ENCODE measurements at places on chromosomes 5 and 9.

- no peak for DNase-seq
Measured at GRCh38 chr5:125227333-125228095, 481.1 kb upstream of the ZNF608 start.

- DNase-seq, result no peak
Measured at GRCh38 chr5:88490874-88491273, 222.2 kb upstream of the TMEM161B start.

DNA sequence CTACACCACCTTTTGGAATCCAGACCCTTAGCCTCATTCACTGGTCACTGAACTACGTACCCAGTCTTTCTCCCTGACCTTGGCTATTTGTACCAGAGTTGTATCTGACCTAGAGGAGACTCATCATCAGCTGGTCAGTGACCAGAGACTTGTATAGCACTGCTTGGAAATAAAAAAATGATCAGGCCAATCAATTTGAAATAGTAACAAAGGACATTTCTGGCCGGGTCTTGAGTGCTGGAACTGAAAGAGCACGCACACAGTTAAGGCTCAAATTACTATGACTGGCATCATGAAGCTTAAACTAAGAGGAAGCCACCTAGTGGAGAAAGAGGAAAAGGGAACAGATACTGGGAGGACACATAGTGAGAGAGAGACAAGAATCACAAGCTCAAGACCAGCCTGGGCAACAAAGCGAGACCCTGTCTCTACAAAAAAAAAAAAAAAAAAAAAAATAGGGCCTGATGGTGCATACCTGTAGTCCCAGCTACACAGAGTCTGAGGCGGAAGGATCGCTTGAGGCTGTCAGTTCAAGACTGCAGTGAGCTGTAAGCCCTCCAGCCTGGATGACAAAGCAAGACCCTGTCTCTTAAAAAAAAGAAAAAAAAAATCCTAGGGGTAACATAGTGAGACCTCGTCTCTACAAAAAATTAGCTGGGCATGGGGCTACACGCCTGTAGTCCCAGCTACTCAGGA, 12.8 kb upstream of the SRP19 start:
- peak; percentile 75 for DNase-seq

GRCh38 chr9:8140557-8140956, 341.0 kb upstream of the DMAC1 start:
- peak; percentile 23 for DNase-seq

DNA sequence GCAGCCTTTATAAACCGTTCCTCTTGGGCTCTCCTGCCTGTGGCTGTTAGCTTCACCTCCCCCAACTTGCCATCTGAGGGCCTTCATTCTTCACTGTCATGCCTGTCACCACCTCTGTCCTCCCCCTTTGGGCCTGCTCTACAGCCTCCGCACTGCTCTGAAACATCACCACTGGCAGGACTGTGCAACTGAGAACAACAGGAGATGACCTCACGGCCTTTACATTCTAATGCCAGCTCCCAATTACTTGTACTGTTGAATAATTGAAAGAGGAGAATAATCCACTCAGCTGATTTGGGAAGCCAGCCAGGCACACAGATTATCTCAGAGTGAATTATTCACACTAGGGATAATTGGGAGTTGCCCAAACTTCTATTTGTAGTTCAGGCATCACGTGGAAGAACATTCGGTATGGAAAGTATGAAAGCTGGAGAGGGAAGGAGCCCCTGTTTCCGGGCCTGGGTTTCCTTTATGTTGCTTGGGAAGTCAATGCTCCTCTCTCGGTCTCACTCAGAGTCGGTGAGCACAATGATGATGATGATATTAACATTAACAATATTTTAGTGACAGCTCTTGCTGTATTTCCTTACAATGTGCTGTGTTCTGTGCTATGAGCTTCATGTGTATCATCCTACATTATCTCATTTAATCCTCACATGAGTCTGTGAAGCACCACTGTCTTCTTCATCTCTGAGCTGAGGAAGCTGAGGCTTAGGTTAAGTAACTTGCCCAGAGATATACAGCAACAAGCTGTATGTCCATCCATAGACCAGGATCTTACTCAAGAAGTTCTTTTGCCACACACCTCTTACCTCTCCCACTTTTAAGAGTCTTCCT, 99.3 kb upstream of the LRRTM2 start:
- no peak for DNase-seq

DNA sequence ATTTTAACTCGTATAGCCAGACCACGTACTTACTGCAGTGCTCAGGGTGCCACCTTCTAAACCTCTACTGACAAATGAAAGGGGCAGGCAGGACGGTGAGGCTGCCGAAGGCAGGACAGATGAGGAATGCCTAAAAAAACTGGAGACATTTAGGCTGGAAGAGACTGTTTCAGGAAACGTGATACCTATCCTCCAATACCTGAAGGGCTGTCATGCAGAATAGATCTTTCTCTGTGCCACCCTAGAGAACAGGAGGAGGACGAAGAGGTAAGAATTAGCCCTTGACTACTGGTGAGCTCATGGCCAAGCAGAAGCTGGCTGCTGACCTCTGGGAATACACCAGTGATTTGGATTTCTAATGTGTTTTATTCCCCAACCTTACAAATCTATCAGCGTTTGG, 139.4 kb downstream of the EFNA5 start:
- no peak for DNase-seq

DNA sequence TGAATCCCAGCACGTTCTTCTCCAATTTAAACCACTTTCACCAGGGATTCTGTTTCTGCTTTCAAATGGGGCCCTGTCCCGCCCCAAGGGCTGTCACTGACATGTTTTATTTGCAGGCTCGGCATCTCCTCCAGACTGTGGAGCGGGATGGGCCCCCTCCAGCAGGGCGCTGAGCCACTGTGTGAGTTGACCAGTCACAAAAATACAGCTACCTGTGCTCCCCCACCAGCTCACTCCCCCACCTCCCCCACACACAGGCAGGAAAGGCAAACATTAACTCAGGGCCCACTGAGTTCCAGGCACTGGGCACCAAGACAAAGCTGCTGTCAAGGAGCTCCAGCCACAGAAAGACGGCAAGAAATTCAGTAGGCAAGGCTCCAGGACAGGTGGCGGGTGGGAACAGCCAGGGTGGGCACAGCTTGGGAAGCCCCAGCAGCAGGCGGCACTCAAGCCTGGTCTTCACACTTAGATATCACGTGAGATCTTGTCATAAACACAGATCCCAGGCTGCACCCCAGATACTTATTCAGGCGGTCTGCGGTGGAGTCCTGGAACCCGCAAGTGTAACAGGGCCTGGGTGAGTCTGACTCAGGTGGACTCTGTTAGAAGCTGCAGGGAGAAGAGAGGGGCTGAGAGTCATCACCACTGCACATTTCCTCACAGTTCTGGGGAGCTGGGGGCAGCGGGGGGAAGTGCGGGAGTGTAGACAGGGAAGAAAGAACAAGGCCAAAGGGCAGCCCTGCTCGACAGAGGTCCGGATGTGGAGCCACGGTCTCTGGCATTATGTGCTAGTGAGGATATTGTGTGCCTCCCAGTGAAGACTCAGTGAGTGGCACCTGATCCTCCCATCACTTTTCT, 44.7 kb downstream of the OR2V1 start:
- no peak for DNase-seq

GRCh38 chr5:39461007-39461682, 36.4 kb upstream of the DAB2 start:
- no peak for DNase-seq

DNA sequence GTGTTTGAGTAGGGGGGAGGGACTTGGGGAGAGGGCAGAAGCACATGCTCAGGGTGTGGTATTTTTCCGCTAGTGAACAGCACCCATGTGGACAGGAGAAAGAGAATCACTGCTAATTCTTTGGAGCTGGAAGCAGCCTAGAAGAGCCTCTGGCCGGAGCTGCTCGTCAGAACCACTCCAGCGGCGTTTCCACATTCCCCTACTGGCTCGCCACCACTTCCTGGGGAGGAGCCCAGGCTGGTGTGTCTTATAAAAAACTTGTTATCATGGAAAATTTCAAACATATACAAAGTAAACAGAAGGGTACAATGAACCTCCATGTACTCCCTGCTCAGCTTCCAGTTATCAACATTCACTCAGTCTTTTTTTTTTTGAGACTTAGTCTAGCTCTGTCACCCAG, 26.7 kb downstream of the LHX2 start:
- no peak for DNase-seq

DNA sequence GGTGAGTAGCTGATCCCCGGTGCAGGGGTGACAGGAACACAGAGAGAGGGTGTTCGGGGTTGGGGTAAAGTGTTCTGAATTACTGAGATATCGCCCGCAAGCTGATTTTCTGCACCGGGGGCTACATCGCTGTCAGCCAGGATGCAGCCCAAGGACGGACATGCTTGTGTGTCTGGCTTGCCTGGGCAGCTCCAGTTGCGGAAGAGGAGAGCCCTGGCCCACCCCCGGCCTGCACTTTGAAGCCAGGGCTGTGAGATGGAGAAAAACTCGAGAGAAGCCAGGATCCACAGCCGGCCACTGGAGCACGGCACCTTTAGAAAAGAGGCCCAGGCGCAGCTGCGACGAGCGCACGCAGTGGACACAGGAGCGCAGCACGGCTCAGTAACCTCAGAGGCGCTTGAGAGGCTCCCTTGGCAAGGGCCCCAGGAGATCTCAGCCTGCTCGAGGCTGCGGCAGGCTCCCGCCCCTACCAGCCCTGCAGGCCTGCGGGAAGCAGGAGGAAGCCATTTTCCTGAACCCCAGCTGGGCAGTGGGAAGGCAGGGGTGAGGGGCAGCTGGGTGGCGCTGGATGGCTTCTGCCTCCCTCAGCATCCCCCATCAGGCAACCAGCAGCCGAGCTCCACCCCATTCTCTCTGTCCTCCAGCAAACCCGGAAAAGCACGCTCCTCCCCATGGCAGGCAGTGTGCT, 59.2 kb downstream of the C9orf50 start:
- no peak for DNase-seq

DNA sequence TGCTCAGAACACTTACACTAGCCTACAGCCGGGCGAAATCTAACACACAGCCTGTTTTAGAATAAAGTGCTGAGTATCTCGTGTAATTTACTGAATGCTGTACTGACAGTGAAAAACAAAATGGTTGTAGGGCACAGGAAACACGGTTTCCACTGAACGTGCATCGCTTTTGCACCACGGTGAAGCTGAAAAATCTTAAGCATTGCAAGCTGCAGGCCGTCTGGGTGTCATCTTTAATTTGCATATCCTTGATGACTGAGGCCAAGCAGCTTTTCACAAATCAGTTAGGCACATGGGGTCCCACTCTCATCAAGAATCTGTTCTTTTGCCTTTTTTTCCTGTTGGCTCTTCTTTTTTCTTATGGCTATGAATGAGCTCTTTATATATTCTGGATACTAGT, 58.2 kb downstream of the CAMSAP1 start:
- DNase-seq, result no peak

DNA sequence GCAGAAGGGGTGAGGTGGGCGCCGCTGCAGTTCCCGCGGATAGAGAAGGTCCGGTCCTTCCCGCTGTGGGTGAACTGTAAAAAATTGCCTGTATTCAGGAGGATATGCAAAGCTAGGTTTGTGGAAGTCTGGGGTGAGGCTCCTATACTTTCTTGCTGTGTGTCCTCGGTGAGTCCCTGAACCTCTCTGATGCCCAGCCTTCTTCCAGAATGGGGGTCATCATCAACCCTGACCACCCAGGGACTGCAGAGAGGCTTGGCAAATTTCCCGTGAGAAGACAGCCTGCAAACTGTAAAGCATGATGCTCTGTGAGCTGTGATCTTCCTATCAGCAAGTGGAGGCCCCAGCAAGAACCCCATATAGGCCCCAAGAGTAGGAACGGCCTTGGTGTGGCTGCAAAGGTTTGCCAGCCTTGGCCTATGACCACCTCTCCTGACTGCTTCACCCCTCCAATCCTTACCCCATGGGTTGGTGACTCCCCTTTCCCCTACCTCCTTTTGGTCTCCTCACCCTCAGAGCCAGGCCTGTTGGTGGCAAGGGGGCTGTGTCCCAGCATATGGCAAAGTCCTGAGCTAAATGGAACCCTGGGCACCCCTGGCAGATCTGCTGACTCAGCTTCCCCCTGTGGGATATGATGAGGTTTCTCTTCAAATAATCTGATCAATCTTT, 760 bp downstream of the ALDH1B1 start:
- no peak for DNase-seq

DNA sequence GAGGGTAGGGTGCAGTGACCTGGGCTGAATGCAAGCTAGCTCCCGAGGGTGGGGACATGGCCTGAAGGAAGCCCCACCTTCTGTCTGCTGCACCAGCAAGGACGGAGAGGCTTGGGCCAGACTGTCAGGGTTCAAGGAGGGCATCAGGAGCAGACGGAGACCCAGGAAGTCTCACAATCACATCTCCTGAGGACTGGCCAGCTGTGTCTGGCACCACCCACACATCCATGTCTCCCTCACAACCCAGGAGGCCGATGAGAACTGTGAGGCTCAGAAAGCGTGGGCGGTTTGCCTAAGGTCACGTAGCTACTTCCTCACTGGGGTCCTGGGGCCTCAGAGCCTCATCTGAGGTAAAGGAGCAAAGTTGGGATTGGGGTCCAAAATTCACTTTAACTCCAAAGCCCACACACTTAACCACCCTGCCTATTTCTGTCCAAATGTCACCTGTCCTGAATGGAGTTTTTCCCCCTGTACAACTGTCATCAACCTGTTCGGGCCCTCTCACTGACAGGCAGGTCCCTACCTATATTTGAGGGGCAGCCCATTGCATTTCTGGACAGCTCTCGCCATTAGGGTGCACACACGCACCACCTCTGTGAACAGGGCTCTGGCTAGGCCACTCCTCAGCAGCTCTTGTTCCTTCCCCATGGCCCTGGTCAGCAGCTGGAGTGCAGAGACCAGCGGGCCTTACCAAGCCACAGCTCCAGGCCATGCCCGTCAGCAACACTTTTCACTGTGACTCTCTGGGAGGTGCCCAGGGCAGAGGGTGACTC, 3.4 kb downstream of the IL13 start:
- DNase-seq, result no peak

DNA sequence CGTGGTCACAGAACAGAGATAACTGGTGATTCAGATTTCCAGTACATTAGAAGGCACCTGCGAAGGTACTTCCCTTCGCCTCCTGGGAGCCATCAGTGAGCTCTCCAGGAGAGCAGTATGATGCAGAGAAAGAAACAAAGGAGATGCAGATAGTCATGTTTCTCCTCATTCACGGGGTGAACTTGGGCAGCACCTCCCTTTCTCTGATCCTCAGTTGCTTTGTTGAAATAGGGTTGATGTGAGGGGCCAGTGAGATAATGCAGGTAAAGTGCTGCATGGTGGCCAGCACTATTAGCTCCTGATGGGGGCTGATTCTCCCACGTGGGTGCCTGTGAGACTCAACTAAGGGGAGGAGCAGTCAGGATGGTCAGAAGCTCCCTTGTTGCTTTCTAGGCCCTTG, 46.6 kb upstream of the ZNF169 start:
- DNase-seq, result peak; percentile 20

DNA sequence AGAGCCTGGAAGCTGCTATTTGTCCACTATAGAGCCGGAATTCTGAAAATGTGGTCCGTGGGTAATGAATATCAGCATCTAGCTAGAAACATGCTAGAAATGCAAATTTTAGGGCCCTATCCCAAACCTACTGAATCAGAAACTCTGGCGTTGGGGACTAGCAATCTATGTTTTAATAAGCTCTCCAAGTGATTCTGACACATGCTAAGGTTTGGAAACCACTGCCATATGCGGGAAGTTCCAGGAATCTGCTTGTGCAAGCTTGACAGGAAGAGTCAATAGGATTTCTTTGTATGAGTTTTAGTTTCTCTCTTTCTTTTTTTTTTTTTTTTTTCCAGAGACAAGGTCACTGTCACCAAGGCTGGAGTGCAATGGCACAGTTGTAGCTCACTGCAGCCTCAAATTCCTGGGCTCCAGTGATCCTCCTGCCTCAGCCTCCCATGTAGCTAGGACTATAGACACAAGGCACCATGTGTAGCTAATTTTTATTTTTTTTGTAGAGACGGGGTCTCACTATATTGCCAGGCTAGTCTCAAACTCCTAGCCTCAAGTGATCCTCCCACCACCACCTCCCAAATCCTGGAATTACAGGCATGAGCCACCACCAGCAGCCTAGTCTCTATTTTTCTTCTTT, 26.4 kb upstream of the CARNMT1 start:
- DNase-seq, result no peak
